ENCODE measurements at places on chromosomes 12 and 14. TPM values are rescaled to one million over a fixed set of nuclear protein-coding genes. Genes with fewer than 3 reads are reported as not detected.

Gene GRIP1
- 0.09 TPM for total RNA-seq

Gene AKAP5
- 0.36 TPM for total RNA-seq

Gene BTG1
- 12.6 TPM for total RNA-seq

Gene MANSC1
- total RNA-seq: 3.5 TPM

Gene PLEKHA5
- 12.9 TPM for total RNA-seq

Gene CSAD
- 5.2 TPM for total RNA-seq

Gene HIP1R
- 123 TPM for total RNA-seq

Gene CMKLR1
- total RNA-seq: 0.28 TPM

Gene GPHB5
- not detected for total RNA-seq

Gene IL26
- total RNA-seq: not detected

Gene SLC17A8
- not detected for total RNA-seq

Gene TMPRSS12
- not detected for total RNA-seq

Gene RHEBL1
- total RNA-seq: 0.94 TPM

Gene RESF1
- total RNA-seq: 87.3 TPM

Gene KRT75
- not detected for total RNA-seq

Gene KRT2
- total RNA-seq: not detected

Gene NPFF
- total RNA-seq: not detected

Gene RXYLT1
- 9.7 TPM for total RNA-seq

Gene ARHGEF40
- 4.2 TPM for total RNA-seq

Gene RNU4-1
- 465 TPM for total RNA-seq

Gene KRT6C
- total RNA-seq: not detected

Gene GLT8D2
- total RNA-seq: 0.45 TPM

Gene AHNAK2
- 78.0 TPM for total RNA-seq

Gene AMDHD1
- not detected for total RNA-seq

Gene LRR1
- 16.8 TPM for total RNA-seq

Gene REM2
- total RNA-seq: 0.09 TPM

Gene SAMD15
- total RNA-seq: 0.94 TPM

Gene MUCL1
- total RNA-seq: not detected

Gene PSMB5
- 313 TPM for total RNA-seq

Gene KRT79
- total RNA-seq: 0.28 TPM

Gene TMEM116
- total RNA-seq: 1.1 TPM

Gene C1RL
- total RNA-seq: 13.0 TPM

Gene DLK1
- not detected for total RNA-seq

Gene TCL1A
- total RNA-seq: not detected

Gene GZMH
- total RNA-seq: not detected

Gene MIP
- total RNA-seq: not detected

Gene LALBA
- total RNA-seq: not detected

Gene CDCA4
- total RNA-seq: 29.9 TPM

Gene KERA
- not detected for total RNA-seq

Gene NR1H4
- total RNA-seq: not detected

Gene CHMP4A
- total RNA-seq: 27.9 TPM

Gene DHRS2
- not detected for total RNA-seq

Gene RPL10L
- total RNA-seq: not detected

Gene DAO
- total RNA-seq: not detected

Gene SERPINA1
- not detected for total RNA-seq

Gene NRIP2
- not detected for total RNA-seq

Gene NFKBIA
- 155 TPM for total RNA-seq

Gene TMEM121
- total RNA-seq: 9.9 TPM

Gene ASB8
- 11.4 TPM for total RNA-seq

Gene MIPOL1
- total RNA-seq: 17.5 TPM

Gene KRT74
- not detected for total RNA-seq

Gene IAPP
- not detected for total RNA-seq

Gene PPP4R4
- total RNA-seq: 0.85 TPM

Gene PRIM1
- total RNA-seq: 4.6 TPM

Gene E2F7
- total RNA-seq: 9.8 TPM

Gene ZBTB1
- 37.9 TPM for total RNA-seq

Gene GLT1D1
- total RNA-seq: not detected

Gene PLA2G1B
- not detected for total RNA-seq

All from endothelial cell of coronary artery (primary cell).